Activated CD4-positive, alpha-beta T cell treated with anti-CD3 and anti-CD28 coated beads, Interleukin-2, amount 50 U/mL, for 1 hour (primary cell): ENCODE measurements at places on chromosomes 2 and 18.

DNA sequence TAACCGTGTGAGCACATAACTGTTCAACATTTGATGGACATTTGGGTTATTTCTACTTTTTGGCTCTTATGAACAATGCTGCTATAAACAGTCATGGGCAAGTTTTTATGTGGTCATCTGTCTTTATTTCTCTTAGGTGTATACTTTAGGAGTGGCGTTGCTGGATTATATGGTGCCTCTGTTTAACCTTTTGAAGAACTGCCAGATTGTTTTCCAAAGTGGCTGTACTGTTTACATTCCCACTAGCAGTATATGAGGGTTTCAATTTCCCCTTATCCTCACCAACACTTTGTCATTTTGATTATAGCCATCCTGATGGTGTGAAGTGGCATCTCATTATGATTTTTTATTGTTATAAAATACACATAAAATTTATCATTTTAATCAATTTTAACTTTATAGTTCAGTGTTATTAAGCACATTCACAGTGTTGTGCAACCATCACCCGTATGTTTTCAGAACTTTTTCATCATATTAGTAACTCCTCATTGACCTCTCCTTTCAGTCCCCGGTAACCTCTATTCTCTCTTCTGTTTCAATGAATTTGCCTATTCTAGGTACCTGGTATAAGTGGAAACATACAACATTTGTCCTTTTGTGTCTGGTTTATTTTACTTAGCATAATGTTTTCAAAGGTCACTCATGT, 55.4 kb downstream of the EML4 start:
- no peak for DNase-seq

DNA sequence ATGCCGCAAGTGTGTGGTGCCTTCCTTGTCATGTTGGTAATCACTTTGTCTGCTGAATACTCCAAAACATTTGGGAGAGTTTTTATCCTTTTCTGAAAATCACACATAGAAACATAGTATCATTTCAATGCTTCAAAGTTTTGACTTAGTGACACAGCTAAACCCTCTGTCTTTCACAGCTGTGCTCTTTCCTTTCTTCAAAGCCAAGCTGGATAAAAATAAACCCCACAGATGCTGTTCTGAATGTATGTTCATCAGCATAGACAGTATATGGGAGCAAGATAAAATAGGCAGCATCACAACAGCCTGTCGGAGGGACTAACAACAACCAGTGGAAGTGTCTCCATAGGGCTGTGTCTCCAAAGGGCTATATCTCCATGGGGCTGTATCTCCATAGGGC, 331.3 kb upstream of the DCC start:
- DNase-seq: no peak

DNA sequence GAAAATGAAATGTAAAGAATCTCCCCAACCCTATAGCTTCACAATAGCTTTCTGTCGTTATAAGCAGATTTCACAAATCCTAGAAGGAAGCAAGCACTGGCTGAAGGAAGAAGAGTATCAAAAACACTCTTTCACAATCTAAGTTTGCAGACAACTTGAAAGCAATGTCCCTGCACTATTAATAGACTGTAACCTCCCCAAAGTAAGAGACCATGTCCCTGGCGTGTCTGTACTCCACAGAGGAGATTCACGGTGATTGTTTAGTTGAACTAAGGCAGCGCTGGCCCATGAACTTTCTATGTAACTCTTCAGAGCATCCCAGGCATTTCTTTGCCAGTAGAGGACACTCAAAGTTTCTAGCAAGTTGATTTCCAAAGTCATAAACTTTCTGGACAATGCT, 128.0 kb upstream of the HNRNPA3 start:
- DNase-seq: no peak

DNA sequence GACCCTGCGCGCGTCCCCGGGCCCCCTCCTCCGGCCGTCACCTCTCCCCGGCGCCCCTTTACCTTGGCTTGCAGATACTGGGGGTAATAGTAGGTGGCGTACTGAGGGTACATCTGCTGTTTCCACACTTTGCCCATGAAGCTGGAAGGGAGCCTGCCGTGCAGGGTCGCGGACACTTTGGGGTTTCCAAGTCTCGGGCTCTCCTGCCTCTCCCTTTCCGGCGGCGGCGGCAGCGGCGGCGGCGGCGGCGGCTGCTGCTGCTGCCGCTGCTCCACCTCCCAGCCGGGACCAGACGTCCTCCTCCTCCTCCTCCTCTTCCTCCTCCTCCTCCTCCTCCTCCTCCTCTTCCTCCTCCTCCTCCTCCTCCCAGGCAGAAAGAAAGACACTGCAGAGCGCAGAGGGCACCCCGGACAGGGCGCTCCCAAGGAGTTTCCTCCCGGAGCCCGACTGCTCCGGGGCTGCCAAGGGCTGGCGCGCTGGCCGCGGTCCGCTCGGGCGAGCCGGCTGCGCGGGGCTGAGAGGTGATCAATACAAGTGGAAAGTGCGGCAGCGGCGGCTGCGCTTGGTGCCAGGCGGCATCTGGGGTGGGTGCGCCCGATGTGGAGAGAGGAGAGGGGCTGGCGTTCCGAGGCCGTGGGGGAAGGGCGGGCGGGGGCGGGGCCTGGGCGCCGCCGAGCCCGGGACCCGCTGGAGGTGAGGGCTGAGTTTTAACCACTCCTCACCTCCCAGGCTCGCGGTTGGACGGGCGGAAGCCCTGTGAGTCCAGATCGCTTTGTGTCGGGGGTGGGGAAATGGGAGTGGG, at the start of gene RBMS1:
TSS of gene RBMS1 (minus strand) at position 581 of the 802 bp plus-strand sequence. CDS start at position 137, 444 bp downstream.
- DNase-seq: peak; percentile 56

DNA sequence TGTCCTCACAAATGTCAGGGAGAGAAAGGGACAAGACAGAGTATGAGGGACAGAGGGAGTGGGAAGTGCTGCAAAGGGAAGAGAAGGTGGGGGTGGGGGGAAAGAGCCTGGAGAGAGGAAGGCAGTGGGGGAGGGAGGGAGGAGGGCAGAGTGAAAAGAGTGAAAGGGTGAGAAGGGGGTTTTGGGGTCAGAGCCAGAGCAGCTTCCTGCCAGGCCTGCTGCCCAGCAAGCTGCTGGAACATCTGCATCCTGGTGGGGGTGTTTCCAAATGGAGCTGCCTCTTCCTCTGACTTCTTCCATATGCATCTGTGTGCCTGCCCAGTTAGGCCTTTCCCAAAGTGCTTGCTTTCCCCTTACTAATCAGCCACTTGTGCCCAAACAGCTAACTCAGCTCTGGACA, 94.3 kb upstream of the CELF4 start:
- no peak for DNase-seq

DNA sequence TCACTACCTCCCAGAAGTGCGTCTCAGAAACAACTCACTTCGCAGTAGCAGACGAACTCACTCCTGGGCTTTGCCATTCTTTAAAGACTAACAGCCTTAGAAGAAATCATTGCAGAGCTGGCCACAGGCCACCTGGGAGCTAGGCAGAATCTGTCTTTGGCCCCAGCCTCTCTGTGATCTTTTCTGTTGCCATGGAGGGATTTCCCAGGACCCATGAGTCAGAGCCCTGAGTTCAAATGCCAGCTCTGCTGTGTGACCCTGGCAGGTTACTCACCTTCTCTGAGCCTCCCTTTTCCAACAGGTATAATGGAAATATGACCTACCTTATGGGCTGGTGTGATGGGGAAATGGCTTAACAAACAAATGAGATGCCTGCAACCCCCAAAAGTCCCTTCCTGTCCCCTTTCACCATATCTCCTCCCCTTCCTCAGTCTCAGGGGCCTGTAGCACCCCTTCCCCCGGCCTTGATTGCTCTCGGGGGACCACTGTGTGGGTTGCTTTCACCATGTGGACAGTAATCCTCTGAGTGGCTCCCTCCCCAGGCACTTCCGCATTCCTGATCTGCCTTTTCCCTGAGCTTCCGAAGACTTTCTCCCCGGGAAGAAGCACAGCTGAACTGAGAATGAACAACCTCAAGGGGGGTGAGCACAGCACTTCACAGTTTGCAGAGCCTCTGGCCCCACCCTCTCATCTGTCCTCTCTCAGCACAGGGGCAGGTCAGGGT, 34.0 kb upstream of the SLC66A3 start:
- no peak for DNase-seq
